ENCODE measurements at places on chromosomes 11 and 22.

DNA sequence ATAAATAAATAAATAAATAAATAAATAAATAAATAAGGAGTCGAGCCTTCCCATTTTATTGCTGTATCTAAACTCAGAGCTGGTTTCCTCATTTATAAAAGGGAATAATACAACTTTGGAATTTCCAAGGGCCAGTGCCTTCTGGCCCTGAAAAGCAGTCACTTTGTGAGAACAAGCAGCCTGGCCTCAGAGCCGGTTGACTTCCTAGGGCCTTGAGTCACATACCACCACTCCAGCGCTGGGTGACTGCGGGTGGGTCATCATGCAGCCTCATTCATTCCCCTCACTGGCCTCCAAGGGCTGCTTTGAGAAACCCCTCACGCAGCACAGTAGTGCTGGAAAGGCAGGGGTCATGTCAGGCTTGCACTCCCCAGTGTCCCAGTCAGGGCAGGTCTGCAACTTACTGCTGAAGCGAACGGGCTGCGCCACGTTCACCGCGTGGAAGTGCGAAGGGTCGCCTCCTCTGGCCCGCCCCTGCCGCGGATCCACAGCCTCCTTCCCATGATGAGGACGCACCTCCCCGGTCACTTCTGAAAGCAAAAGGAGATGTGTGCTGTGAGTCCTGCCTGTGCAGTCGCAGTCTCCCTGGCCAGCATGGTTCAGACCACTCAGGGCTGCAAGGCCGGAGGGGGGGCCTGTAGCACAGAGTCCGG, 54.4 kb downstream of the DGCR2 start:
- no peak for DNase-seq

- no peak for DNase-seq
These were observed 37.8 kb downstream of the PAMR1 start for GRCh38 chr11:35487532-35488078.

- DNase-seq, result no peak
These were observed 39.3 kb downstream of the DDI1 start for GRCh38 chr11:104075706-104076105.

DNA sequence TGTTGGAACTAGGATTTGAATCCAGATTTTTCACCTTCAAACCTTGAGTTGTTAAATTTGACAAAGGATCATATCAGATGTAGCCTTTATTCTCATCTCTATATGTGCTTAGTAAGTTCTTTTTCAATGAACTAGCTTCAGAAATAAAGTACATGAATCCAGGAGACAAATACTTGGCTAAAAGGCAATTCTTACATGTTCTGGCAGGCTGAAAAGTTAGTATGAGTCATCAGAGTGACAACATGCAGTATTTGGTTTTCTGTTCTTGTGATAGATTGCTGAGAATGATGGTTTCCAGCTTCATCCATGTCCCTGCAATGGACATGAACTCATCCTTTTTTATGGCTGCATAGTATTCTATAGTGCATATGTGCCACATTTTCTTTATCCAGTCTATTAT, 40.4 kb downstream of the BBOX1 start:
- no peak for DNase-seq

DNA sequence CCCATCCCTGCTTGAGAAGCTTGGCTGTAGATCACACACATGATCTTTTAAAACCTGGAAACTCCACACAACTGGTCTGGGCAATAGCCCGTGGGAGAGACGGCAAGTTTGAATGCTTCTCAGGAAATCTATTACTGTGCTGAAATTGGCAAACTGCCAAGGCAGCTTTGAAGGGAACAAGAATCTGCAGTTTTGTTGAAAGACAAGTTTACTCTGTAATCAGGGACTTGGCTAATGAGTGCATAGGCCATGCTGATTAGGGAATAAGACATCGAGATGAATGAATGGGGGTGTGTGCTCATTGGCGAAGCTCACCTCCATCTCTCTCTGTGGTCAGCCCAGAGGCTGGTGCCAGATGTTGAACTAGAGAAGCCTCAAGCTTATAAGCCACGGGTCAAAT, 218.8 kb downstream of the HIPK3 start:
- no peak for DNase-seq

GRCh38 chr11:4454021-4454420, 4.9 kb downstream of the OR52K2 start:
- DNase-seq, result no peak

DNA sequence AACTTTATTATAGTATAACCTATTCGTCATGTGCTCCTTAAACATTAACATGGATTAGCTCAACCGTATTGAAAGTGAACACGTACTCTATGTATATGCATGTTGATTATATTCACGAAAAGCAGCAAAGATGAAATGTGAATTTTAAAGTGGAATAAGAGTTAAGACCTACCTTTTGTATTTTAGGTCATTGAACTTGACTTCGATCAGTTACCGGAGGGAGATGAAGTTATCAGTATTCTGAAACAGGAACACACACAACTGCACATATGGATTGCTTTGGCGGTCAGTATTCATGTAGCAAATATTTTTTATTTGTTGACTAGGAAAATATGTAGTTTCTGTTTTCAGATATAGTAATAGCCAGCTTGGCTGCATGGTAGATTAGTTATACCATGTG, 1.4 kb downstream of the CTR9 start:
- no peak for DNase-seq

- no peak for DNase-seq
These were observed 1.8 kb downstream of the B4GALNT4 start for GRCh38 chr11:371051-371450.

DNA sequence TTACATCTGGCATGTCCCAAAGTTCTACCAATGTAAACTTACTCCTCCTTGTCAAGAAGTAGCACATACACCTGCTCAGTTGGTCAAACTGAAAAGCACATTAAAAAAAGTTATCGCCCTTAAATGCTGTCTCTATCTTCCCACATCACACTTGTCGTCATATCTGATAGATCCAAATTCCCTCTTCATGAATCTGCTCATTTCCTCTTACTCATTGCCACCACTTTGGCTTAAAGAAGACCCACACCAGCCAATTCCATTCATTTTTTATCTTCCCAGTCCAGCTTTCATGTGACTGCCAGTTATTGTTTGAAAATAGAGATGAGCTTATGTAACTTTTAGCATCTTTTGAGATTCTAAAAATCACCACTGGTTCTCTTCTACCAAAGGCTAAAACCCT, 305.9 kb upstream of the MTNR1B start:
- no peak for DNase-seq

DNA sequence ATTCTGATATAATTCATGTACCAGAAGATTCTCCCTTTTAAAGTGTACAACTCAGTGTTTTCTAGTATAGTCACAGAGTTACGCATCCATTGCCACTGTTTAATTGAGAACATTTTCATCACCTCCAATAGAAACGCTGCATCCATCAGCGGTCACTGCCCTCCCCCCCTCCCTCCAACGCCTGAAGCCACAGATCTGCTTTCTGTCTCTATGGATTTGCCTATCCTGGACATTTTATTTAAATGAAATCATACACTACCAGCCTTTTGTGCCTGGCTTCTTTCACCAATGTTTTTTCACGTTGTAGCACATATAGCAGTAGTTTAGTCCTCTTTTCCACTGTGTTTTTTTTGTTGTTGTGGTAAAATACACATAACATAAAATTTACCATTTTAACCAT, 22.8 kb downstream of the TCP11L1 start:
- DNase-seq, result no peak

DNA sequence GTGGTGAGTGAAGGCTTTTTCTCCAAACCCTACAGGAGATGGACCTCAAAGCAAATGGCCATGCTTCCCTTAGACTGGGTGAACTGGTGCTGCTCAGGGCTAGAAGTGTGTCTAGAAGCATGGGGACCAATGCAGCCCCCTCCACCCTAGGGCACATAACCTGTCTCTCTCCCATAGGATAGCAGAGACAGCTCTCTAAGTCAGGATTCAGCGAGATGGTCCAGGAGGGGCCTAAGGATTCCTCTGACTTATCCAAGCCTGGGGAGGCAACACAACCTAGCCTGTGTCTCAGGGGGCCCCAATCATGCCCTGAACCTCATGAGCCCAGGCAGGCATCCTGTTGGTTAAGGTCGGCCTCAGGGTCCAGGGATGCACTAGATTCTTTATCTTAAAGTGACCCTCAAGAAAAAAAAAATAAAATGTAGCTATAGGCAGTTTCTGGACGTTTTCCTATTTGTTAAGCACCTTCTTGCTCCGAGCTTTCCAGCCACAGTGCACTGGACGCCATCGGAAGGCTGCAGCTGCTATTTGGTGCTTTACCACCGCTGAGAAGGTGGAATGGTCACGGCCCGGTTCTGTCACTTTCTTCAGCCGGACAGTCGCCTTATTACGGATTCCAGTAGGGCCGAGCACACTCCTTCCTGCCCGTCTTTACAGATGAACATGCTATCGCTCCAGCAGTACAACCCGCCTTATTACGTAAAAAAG, 5.0 kb upstream of the CCND1 start:
- no peak for DNase-seq

DNA sequence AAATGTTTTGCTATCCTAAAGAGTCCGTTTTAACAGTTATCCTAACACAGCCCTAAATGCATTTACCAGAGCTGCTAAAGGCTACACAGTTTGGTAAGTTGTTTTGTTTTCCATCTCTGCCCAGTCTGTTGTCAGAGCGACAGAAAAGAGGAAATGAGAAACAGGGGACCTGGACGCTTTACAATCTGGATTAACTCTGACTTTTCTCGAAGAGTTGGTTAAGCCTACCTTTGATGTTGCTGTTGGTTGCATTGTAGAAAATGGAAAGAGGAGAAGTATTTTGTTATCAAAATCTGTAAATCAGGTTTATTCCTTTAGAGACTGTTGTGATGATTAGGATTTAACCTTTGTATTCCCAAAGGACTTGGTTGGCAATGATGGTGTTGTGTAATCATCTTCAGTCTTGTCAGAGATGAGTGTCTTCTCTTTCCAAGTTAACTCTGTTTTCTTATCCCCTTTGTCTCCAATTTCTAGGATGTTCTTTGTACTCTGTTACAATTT, 481 bp downstream of the ANGPTL5 start:
- DNase-seq, result no peak

- DNase-seq, result no peak
These were observed 413 bp upstream of the MUC6 start for GRCh38 chr11:1036931-1037330.

DNA sequence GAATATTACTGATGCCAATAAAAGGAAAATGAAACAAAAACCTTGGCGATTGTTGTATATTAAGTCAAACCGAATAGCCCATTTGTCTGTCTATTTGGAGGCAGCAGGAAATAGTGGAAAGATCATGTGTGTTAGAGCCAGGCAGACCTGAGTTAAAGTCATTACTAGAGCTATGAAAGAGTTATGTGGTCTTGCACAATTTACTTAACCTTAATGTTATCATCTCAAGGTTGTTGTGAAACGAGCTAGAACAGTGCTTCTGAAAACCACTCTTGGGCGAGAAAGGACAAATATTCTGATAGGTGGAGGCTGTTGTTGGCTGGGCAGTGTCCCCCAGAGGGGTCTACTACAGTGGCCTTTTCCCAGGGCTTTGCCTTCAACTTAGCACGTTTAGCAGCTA, 60.0 kb upstream of the NUP160 start:
- no peak for DNase-seq

GRCh38 chr11:70368961-70369360, 29.4 kb upstream of the CTTN start:
- no peak for DNase-seq

- no peak for DNase-seq
These were observed 29.0 kb upstream of the ADORA2A start for GRCh38 chr22:24398409-24398808.

DNA sequence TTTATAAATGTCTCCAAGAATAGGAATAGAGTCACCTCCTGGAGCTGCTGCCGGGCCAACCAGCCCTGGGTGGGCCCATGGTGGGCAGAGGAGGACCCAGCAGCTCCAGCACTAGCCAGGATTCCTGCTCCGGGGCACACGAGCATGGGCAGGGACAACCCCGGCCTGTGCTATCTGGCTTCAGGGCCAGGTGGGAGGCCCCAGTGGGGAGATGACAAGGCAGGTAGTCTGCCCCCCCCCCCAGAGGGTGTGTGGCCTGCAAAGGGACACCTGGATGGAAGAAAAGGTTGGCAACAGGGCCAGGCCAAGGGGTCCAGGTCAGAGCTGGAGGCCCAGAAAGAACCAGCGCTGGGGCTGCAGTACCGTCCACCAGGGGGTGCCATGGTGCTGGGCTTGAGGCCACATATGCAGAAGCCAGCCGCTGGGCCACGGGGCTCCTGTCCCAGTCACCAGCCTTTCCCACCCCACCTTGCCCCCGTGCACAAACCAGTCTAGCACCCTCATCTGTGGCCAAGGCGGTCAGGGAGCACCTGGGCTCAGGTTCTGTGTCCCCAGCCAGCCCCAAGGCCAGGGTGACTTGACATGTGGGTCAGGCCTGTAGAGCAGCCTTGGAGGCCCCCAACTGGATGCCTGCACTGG, 3.4 kb downstream of the TSPAN32 start:
- DNase-seq, result peak; percentile 60

Data from activated CD8-positive, alpha-beta memory T cell treated with anti-CD3 and anti-CD28 coated beads for 1 hour (primary cell).